ENCODE measurements at places on chromosomes 11 and 22. TPM values are rescaled to one million over a fixed set of nuclear protein-coding genes. Genes with fewer than 3 reads are reported as not detected.

TRIM48 gene
- total RNA-seq, result not detected

TRIM51 gene
- not detected for total RNA-seq

DNA sequence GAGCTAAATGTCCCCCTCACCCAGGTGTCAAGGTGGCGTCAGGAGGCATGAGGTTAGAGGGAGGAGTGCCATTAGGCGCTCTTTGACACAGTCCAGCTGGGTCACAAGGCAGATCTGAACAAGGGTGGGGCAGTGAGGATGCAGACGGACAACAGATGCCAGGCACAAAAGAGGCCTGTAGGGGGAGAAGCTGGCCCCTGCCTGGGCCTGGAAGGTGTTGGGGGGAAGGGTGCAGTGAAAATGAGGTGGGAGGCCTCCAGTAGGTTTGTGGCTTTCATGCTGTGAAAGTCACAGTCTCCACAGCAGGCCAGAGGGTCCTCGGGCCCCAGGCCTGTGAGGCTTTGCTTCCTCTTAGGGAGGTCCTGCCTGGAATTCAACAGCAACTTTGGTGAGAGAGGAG, 85.0 kb upstream of the PLET1 start:
- no peak for DNase-seq

- no peak for DNase-seq
These were observed 76.4 kb downstream of the YAP1 start for GRCh38 chr11:102186551-102187191.

OR8D2 gene
- total RNA-seq, result not detected

GRCh38 chr11:43419460-43419859, 60.7 kb downstream of the TTC17 start:
- DNase-seq, result peak; percentile 44

SMC1B gene
- total RNA-seq, result not detected

GRCh38 chr11:75105462-75105925, 8.8 kb upstream of the OR2AT4 start:
- peak; percentile 19 for DNase-seq

GRCh38 chr11:1570896-1571759, 943 bp downstream of the DUSP8 start:
- no peak for DNase-seq

DNA sequence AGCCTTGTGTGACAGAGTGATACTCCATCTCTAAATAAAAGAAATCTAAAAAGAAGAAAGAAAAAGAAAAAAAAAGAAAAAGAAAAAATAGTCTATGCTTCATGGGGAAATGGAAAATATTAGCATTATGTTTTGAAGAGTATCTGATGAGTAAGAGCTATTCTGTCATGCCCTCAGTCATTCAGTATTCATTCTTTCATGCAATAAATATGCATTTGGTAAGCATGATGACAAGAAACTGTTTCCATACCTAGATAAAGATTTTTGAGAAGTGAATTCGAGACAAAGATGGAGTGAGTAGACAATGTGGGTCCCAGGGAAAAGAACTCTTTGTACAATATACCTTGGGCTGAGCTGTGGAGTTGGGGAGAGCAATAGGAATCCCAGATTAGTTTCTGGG, 6.2 kb upstream of the IFTAP start:
- no peak for DNase-seq

CTSF gene
- 20.0 TPM for total RNA-seq

- DNase-seq, result no peak
These were observed 41.3 kb upstream of the RDX start for GRCh38 chr11:110337570-110338193.

GRCh38 chr11:14773755-14774154, 118.3 kb downstream of the CYP2R1 start:
- no peak for DNase-seq

- DNase-seq, result no peak
These were observed 78.6 kb upstream of the CLPB start for GRCh38 chr11:72512956-72513355.

DNA sequence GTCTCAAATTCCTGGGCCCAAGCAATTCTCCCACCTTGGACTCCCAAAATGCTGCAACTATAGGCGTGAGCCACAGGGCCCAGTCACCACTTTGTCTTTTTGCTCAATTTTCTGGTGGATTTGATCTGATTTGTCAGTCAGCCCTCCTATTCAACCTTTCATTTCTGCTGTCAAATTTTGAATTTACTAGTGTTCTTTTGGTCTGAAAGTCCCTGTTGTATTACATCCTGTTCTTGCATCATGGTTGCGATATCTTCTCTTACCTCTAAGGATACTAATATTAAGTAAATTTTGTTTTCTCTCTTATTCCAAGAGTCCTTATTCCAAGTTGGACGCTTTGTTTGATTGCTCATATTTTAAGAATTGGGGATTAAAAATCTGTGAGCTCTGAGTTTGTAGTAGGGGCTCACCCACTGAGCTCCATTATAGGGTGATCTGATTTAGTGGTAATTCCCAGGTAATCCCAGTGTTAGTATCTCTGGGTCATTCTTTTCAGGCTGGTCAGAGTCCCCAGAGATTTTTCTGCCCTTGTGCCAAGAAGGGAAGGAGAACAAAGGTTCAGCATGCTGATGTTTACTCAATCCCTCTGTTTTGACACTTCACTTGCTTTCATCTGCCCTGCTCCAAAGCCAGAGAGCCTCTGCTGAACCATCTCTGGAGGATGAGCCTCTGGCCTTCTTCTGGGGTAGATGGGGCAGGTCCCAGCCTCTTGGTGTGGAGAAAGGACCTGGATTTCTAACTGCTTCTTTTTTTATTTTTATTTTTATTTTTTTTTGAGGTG, 10.0 kb downstream of the UPB1 start:
- DNase-seq, result no peak

GRCh38 chr11:18696638-18697225, 1.8 kb upstream of the TMEM86A start:
- peak; percentile 76 for DNase-seq

- no peak for DNase-seq
These were observed 846 bp upstream of the UNC93B1 start for GRCh38 chr11:68004551-68005335.

- no peak for DNase-seq
These were observed 225.6 kb upstream of the ZBED5 start for GRCh38 chr11:11083441-11083840.

DNA sequence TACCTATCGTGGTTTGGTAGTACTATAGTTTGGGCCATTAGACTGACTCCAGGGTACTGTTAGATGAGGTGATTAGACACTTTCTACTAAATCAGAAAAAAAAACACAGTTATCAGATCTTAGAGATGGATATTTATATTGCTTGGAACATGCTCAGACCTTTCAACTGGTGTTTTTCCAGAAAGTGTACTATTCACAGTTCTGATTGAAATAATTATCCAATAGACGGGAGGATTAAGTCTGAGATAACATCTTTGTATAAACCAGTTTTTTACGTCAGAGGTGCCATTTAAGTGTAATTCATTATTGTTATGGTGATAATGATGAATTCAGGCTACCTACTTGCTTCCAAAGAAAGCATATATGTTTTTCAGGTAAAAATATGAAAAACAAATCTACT, 22.5 kb downstream of the CCDC15 start:
- no peak for DNase-seq

- DNase-seq, result peak; percentile 1
These were observed 69.1 kb downstream of the FCHSD2 start for GRCh38 chr11:73072935-73073481.

DNA sequence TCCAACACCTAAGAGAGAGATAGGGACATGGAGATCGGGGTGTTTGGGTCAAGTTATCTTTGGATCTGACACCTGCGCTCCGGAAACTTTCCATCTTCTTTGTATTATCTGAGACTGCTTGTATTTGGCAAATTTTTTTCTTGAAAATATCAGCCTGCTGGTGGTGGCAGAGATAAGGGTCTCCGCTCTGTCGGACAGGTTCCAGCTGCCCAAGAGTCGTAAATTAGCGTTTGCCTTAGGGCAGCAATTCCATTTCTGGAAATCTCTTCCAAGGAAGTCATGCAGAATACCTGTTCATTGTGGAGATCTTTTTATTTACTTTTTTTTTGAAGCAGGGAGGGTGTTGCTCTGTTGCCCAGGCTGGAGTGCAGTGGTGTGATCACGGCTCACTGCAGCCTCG, 19.5 kb upstream of the CSNK1E start:
- DNase-seq, result no peak

DNA sequence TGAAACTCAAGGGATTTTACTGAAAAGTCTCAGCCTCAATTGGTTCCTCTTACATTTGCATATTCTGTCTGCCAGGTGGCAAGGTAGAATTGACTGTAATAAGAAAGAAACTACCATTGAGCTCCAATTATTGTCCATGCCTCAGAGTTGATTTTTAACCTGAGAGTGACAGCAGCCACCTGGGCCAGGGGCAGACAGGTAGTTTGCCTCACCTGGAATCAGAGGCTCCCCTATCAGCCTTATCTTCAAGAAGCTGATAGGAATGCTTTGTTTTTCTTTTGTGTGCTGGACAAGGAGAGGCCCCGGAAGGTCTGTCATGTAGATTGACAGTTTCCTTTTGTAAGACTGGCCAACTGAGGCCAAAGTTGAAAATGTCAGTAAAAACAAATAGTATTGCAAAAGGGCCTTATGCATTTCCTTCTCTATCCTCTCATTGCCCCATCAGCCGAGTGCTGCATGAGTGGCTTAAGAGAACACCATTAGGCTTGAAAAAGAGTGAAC, 34.1 kb downstream of the CD44 start:
- no peak for DNase-seq

DNA sequence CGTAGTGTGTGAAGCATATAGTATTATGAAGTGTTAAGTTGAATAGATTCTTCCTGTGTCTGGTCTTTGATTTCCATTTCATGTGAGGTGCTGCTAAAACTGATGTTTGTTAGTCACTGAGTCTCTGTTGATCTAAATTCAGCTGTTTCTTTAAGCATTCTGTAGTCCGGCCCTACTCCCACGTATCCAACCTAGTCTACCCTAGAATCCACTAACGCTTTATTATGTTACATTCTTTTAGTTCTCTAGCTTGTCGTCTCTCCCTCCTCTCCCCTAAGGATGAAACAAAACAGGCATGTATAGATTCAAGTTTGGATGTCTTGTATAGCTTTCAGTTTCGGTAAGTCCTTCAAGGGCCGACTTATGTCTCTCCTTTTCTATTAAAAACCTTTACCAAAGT, 4.1 kb downstream of the WEE1 start:
- no peak for DNase-seq

- DNase-seq, result no peak
These were observed 28.8 kb downstream of the TOB2 start for GRCh38 chr22:41417622-41418390.

TRIM29 gene
- total RNA-seq, result 1.2 TPM

LDHAL6A gene
- not detected for total RNA-seq

GRCh38 chr11:72824811-72825505, 10.7 kb downstream of the ATG16L2 start:
- no peak for DNase-seq

SYNGR1 gene
- total RNA-seq, result 22.3 TPM

DNA sequence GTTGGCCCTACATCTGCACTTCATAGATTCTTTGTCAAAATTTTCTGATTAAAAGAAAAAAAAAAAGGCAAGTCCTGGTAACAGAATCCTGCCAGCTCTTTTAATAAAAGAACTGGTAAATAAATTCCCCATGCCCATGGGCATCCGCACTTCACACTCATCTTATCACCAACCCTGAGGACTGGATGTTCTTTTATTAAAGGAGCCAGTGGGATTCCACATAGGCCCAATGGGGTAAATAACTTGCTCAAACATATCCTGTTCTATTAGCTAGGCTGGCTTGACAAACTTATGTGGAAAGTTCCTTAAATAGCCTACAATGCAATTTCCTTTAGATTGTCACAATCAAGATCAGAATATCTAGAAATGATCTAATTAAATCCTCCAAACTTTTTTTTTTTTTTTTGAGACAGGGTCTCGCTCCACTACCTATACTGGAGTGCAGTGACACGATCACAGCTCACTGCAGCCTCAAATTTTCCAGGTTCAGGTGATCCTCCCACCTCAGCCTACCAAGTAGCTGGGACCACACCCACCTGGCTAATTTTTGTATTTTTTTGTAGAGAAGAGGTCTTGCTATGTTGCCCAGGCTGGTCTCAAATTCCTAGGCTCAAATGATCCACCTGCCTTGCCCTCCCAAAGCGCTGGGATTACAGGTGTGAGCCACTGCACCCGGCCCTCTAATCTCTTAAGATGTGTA, 380.9 kb downstream of the LARGE1 start:
- no peak for DNase-seq
